Stimulated activated CD8-positive, alpha-beta memory T cell treated with anti-CD3 and anti-CD28 coated beads, Interleukin-2, amount 100 ng/mL, for 1 hour (primary cell): ENCODE measurements at places on chromosomes 12 and 14.

DNA sequence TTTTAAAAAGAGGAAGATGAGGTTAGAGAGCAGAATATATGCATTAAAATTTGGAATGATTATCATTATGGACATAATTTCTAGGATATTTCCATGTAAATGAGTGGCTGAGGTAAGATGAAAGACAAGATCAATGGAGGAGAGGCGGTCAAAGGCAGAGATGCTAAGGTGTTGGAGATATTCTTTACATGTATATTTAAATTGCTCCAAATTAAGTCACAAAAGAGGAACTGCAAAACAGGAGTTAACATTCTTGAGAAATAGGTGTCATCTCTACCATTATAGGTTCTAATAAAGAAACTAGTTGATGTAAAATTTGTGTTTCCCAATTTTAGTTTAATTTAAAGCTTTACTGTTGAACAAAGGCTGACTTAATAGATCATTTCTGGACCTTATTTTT lies 268.5 kb upstream of the PPFIA2 start:
- DNase-seq = no peak

- no peak for DNase-seq
Observed at GRCh38 chr12:991350-992333, 619 bp downstream of the ERC1 start.

GRCh38 chr14:23933742-23934128 lies 19.8 kb upstream of the DHRS4 start:
- no peak for DNase-seq

GRCh38 chr14:92425101-92425500 lies 88.5 kb upstream of the RIN3 start:
- DNase-seq = no peak

DNA sequence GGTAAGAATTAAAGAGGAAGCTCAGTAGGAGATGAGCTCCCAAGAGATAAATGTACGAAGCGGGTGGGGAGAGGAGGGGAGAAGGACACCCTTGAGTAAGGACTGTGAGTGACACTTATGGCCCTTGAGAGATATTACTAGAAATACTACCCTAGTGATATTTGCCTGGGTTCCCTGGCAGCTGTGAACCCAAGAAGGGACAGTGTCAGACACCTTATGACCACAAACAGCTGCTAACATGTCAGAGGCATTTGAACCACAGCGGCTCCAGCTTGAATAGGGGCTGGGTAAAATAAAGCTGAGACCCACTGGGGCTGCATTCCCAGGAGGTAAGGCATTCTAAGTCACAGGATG lies 19.6 kb upstream of the SLC6A12 start:
- no peak for DNase-seq

DNA sequence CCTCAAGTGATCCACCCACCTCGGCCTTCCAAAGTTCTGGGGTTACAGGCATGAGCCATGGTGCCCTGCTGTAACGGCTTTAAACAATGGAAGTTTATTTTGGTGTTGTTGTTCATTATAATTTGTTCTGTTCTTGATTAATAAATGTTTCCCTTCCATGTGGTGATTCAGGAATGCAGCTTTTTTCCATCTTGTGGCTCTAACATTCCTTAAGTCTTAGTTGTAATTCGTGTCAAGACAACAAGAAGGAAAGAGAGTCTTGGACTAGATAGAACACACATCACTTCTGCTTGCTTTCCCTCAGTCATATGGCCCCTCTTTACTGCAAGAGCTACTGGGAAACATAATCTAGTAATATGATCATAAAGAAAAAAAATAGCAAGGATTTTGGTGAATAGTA lies 211.6 kb downstream of the SLC6A15 start:
- no peak for DNase-seq

GRCh38 chr12:64580681-64581080 lies 29.6 kb upstream of the RASSF3 start:
- no peak for DNase-seq

DNA sequence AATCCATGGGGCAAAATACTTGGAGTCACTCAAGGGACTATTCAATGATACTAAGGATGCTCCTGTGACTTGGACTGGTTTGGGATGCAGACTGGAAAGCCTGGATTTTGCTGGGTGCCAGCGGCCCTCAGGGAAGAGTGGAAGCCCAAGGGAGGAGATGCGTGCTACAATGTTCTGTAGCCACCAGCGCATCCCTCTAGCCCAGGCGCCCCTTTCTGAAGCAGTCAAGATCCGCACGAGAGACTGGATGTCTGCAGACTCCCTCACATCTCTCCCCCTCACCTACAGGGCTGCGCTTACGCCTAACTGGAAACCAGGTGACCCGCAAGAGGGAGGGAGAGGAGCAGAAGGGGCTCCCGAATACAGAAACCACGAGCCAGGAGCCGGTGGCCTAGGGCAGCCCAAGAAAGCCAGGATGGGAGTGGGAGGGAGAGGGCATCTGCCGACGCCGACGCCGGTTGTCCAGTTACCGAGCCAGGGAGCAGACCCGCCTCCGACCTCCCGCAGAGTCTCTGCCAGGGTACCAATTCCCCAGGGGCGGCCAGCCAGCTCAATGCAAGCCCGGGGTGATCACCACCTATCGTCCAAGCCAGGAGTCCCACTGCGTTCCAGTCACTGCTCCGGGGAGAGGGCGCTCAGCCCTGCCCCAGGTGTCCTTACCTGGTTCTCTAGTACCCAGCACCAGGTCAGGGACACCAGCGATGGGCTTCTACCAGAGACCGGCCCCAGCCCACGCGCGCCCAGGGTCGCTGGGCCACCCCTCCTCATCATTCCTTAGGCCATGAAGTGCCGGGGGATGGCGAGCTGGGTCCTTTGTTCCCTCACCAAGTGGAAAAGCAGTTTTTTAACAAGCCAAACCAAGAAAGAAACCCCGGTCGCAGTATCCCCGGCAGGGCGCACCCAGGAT lies 1.2 kb downstream of the NTN4 start:
- DNase-seq = no peak

DNA sequence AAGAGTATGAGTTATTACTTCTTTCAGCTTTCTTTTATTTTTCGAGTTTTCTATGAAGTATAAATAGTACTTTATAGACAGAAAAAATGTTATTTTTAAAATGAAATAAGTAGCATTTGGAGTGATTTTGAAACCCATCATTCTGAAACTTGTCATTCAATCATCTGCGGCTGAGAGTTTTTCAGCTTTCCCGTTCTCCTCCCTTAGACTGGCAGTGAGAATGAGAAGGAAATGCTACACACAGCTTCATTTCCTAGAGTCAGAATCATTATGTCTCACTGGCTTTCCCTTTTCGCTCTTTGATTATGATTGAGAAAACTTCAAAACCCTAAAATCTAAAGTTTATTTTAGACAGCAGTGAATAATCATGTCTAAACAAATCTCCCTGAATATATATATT lies 33.7 kb upstream of the GNPNAT1 start:
- no peak for DNase-seq

- DNase-seq = no peak
Observed at GRCh38 chr14:74500417-74501134, 7.0 kb downstream of the ISCA2 start.

DNA sequence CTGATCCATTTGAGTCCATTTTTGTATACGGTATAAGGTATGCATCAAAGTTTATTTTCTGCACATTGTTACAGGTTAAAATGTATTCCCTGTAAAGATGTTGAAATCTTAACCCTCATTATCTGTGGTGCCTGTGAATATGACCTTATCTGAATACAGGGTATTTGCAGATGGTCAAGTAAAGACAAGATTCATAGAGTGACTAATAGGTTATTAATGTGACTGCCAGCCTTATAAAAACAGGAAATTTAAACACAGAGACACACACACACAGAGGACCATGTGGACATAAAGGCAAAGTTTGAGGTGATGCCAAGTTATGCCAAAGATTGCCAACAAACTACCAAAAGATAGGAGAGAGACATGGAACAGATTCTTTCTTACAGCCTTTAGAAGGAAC lies 347.2 kb upstream of the DCN start:
- no peak for DNase-seq

GRCh38 chr12:94793191-94793595 lies 142.8 kb upstream of the TMCC3 start:
- no peak for DNase-seq

DNA sequence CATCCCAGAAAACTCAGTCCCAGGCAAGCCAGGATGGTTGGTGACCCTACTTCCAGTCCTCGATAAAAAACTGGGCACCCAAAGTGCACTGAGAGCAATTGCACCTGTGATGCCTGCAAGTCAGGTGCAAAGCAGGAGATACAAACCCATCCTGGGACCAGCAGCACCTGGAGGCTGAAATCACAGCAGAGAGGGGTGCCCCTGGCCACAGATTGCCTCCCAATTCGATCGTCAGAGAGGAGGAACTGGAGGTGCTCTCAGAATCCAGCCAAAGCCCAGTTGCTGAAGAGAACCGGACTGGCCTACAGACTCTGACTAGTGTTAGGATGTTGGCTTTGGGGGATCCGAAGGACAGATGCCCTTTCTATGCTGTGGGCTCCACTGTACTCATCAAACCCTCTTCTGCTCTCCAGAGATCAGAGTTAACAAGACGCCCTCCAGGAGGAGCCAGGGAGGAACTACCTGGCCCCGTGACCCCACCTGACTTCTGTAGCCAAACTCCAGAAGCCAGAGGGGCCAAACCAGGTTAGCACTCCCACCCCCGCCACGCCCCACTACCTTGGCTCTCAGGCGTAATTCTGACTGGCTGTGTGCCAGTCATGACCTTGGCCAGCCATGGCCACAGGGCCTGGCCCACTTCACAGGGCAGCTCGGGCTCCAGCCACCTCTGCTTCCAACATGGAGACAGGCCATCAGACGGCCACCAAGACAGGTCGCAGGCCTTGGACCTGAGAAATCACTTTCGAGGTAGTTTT lies 284.5 kb upstream of the RTL1 start:
- no peak for DNase-seq

DNA sequence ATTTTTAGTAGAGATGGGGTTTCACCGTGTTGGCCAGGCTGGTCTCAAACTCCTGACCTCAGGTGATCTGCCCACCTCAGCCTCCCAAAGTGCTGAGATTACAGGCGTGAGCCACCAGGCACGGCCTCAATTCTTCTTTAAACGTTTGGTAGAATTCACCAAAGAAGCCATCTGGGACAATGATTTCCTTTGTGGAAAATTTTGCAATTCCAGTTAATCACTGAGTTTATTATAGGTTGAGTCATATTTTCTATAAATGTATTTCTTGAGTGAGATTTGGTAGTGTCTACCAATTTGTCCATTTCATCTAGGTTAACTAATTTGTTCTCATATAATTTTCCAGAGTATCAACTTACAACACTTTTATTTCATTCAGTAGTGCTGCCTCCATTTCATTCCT lies 683.9 kb upstream of the TMEM132C start:
- DNase-seq = no peak

- no peak for DNase-seq
Observed at GRCh38 chr14:72751276-72752033, 142.4 kb downstream of the DPF3 start.
